ENCODE measurements at places on chromosomes 11 and 22. TPM values are rescaled to one million over a fixed set of nuclear protein-coding genes. Genes with fewer than 3 reads are reported as not detected.
A peak's percentile ranks its signal among the peaks of the same experiment; 100 is the strongest.

DNA sequence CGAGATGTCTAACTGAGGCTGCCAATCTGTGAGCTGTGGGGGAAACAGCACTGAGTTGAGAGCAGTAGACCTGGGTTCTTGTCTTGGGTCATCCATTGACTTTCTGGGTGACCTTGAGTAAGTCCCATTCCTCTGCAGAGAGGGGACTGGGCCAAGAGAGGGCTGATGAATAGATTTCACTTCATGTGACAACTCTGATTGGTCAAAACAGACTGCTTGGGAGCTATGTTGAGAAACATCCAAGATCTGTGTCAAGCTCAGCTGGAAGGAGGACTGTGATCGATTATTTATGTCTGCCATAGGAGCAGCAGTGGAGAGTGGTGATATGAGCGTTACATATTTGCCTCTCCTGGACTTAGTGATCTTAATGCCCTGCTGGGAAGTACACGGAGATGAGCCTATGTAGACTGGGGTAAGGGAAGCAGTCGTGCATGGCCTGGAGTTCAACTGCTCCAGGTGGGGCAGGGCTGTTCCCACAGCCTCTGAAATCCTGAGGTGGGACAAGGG is 47.7 kb downstream of the OTOG start:
- no peak for DNase-seq

- DNase-seq: no peak
Observed at GRCh38 chr11:45725776-45726492, 60.5 kb upstream of the CHST1 start.

- no peak for DNase-seq
Observed at GRCh38 chr22:49847751-49848689, 5.6 kb upstream of the ZBED4 start.

GRCh38 chr11:26142891-26143290 is 189.0 kb upstream of the ANO3 start:
- no peak for DNase-seq

DNA sequence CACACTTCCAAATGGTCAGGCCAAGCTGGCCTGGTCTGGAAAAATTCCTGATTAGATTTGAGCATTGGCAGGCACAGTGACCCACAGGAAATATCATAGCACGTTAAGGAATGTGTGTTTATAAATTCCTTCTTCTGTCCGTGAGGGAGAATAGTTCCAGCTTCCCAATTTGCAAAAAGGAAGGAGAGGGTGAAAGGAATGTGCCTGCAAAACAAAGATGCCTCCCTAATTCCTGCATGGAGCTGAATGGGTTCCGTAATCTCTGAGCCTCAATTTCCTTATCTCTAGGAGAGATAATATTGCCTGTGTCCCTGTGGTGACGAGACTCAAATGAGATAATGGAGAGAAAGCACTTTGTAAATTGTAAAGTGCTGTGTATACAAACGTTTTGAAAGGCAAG is 105.1 kb downstream of the FEZ1 start:
- DNase-seq: no peak

- peak; percentile 59 for DNase-seq
Observed at GRCh38 chr11:66891851-66892660, 35.2 kb downstream of the LRFN4 start.

GRCh38 chr11:8269636-8270035 is 6.0 kb upstream of the LMO1 start:
- DNase-seq: no peak

DNA sequence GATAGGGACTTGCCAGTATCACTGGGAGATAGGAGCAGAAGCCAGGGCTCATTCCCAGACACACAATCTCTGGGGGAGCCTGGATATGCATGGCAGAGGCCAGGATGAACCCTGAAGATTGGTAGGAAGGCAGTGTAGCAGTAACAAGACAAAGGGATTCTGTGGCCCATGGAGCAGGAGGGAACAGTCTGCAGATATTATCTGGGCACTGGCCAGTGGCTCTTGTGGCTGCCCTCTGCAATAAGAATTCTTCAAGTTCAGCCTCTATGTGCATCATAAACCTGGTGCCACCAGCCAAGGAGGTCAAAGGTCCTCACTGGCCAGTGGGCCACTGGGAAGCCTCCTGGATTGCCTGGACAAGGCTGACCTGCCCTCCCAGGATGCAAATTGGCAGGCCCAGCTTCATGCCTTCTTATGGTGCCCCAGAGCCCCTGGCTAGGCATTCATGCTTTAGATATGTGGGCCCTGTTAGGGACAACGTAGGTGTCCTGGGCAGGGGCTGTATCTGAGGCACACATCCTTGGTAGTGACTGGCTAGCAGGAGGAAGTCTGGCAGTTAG is 29.2 kb downstream of the KCNQ1OT1 start:
- no peak for DNase-seq

- no peak for DNase-seq
Observed at GRCh38 chr11:126210871-126211235, 597 bp downstream of the RPUSD4 start.

GRCh38 chr11:47886096-47886495 is 37.9 kb upstream of the NUP160 start:
- DNase-seq: no peak

GRCh38 chr11:32070692-32071091 is 20.2 kb upstream of the RCN1 start:
- DNase-seq: no peak

- DNase-seq: no peak
Observed at GRCh38 chr22:22894740-22895731, 7.4 kb downstream of the IGLL5 start.

GRCh38 chr22:44665115-44665514 is 36.9 kb upstream of the PRR5 start:
- no peak for DNase-seq

DNA sequence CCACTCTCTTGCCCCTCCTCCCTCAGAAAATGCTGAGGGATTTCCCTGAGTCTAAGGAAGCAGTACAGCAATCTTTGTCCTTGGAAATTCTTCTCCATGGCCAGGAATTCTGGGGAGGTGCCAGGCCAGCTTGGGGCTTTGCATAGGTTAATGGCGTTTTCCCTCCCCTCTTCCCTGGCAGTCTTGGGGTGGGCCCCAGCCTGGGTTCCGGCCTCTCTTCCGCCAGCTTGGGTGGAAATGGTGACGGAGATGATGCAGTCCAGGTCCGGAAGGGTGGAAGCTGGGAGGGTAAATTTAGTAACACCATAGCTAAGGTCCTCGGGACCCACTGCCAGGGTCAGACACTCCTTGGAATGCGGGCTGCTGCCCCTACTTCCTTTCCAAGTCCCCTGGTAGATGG is 5.0 kb downstream of the PHLDB1 start:
- no peak for DNase-seq

DNA sequence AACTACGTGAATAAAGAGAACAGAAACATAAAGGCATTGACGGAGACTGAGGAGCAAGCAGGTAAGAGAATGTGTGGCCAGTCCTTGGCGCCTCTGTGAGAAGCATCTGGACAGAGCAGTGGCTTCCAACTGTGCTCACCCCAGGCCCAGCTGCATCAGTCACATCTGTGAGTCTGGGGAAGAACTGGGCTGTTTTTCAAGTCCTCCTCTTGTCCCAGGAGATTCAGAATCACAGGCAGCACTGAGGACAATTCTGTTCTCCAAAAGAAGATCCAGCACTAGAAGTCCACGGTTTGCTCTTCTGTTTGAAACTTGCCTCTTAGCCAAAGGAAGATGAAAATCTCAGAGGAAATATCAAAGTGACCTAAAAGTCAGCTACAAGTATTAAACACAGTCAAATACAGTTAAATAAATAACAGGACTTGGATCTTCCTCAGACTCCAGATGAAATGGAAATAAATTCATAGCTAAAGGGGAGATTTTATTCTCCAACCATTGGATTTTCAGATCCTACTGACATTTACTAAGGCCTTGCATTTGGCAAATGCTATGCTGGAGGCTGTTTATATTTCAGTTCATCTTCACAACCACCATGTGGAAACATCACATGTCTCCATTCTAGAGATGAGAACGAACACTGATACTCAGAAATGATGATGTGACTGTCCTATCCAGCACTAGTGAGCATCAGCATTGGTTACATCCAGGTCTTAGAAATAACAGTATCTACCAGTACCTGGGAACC is 14.1 kb downstream of the FAM181B start:
- peak; percentile 47 for DNase-seq

GRCh38 chr22:46600273-46600796 is 19.9 kb upstream of the GRAMD4 start:
- no peak for DNase-seq

DNA sequence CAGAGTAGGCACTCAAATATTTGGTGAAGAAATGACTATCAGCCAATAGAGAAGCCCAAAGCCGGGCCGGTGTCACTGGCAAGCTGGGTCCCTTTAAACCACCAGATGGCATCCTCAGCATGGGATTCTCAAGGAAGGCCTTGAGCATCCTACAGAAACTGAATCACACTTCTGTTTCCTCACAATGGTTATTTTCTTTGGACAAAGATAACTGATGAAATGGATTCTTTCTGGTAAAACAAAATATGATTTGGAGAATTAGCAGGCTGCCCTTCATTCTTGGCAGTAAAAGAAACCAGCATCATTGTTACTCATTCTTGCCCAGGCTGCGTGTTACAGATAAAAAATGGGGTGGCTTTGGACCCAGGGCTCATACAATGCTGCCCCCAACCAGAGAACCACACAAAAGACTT is 30.3 kb upstream of the ASPHD2 start:
- DNase-seq: no peak

- DNase-seq: no peak
Observed at GRCh38 chr11:117900121-117900648, 23.7 kb upstream of the FXYD6 start.

DNA sequence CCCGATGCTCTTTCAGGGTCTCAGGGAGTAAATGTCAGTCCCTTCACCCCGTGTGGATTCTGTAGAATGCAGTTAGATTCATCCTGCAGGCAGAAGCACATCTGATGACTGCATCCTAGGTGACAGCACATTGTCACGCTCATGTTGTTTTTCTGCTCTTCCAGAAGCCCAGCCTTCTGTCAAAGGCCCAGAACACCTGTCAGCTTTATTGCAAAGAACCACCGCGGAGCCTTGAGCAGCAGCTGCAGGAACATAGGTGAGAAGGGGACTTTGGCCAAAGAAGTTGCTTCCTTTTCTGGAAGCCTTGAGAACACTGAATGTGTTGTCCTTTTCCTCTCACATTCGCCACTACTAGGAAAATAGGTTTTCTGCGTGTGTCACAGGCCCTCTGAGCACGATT is 43.7 kb downstream of the PPP2R1B start:
- DNase-seq: no peak

GRCh38 chr11:102292933-102293332 is 24.4 kb upstream of the BIRC3 start:
- no peak for DNase-seq

DNA sequence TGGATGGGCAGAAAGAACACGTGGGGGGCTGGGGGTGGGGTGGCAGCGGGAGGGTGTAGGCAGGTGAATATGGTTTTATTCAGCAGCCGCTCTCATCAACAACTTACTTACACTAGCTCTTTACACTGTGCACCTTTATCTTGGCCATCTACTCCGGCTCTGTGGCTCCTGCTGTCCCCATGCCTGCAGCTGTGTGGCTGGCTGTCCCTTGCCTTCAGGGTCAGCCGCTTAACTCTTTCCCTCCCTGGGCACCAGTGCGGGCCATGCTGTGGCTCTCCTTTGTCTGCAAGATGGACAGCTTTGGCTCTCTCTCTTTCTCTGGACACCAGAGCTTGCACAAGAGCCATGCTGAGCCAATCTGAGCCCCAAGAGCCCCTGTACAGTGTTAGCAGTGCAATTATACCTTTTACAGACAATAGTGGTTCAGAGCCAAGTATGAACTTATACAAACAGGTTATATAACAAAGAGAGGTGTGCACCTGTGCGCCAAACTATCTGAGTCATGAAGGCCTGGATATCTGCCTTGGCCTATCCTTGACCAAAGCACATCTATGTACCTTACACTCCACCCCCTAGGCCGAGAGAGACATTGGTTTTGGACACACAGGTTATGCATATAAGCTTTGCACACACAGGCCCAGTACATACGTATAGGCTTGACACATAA is 94.3 kb upstream of the CTSC start:
- no peak for DNase-seq

- DNase-seq: no peak
Observed at GRCh38 chr11:122109932-122110331, 6.1 kb downstream of the BLID start.

GRCh38 chr11:128716661-128717210 is 22.9 kb downstream of the FLI1 start:
- DNase-seq: no peak

DNA sequence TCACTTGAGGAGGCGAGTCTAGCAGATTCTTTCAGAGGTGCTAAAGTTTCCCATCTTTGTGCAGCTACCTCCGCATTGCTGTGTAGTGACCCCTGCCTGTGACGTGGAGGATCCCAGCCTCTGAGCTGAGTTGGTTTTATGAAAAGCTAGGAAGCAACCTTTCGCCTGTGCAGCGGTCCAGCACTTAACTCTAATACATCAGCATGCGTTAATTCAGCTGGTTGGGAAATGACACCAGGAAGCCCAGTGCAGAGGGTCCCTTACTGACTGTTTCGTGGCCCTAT is 8.9 kb upstream of the SAMM50 start:
- DNase-seq: no peak

GRCh38 chr22:25839755-25840154 is 97.8 kb downstream of the MYO18B start:
- no peak for DNase-seq

DNA sequence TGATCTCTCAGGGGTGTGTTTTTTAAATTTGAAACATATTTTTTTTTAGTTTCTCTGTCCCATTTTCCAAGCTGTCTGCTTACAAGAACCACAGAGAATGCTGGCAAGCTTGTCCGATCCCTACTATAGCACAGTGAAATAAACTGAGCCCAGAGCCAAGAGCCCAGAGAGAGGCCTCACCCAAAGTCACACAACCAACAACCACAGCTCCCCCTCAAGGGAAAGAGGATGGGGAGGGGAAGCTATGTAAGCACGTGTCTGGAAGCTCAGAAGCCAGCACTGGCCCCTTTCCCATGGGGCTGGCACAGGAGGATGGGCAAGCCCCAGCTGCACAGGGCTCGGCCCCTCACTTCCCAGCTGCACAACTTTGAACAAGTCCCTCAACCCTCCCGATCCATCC is 3.2 kb upstream of the SART1 start:
- DNase-seq: no peak

APOBEC3B gene
- not detected for total RNA-seq

GAB4 gene
- total RNA-seq: not detected

CHRM1 gene
- 12.3 TPM for total RNA-seq

MLC1 gene
- 32.6 TPM for total RNA-seq

HORMAD2 gene
- total RNA-seq: 0.78 TPM

PTPRCAP gene
- total RNA-seq: not detected

MPPED1 gene
- total RNA-seq: 455 TPM

FJX1 gene
- total RNA-seq: 78.8 TPM

DEPDC7 gene
- 3.1 TPM for total RNA-seq

NXPE4 gene
- not detected for total RNA-seq

ZNF214 gene
- total RNA-seq: 17.9 TPM

THRSP gene
- total RNA-seq: not detected

PAMR1 gene
- 3.0 TPM for total RNA-seq

SHANK2 gene
- 47.1 TPM for total RNA-seq

Measured in occipital lobe (tissue), 3 donors.